ENCODE measurements at places on chromosomes 7 and 10.
A peak's percentile ranks its signal among the peaks of the same experiment; 100 is the strongest.

DNA sequence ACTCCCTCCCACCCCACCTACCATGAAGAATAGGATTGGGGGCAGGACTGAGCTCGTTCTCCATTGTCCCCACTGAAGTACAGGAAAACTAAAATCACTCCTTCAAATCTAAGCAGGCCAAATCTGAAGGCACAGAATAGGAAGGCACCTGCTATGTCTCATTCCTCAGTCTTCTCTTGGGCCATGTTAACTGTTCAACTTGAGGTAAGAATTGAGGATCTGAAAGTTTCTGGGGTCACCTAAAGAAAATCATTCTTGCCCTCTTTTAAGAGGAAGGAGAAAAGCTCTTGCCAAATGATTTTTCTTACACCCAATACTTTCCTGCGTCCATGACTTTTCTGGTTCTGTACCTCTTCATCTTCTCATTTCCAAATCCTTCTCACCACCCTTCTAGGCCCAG lies 4.9 kb downstream of the CPN1 start:
- no peak for DNase-seq

GRCh38 chr7:91798425-91798824 lies 82.1 kb downstream of the MTERF1 start:
- no peak for DNase-seq

GRCh38 chr10:110811791-110812581 lies 59.7 kb upstream of the PDCD4 start:
- DNase-seq = no peak

DNA sequence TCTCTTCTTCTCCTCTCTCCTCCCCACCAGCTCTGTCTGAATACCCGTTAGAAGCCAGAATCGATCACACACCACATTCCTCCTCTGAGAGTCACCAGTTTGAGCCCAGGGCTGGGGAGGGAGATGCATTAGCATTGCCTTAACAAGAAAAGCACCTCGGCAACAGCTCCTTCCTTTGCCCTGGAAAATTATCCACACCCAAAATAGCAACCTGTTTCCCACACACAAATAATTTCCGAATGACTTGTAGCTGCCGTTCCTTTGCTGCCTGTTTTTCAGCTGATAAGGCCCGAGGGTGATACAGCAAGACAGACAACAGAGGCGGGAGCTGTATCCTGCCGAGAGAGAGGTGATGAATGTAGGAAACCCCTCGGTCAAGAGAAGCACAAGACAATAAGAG lies 91.3 kb downstream of the CPXM2 start:
- DNase-seq = no peak

DNA sequence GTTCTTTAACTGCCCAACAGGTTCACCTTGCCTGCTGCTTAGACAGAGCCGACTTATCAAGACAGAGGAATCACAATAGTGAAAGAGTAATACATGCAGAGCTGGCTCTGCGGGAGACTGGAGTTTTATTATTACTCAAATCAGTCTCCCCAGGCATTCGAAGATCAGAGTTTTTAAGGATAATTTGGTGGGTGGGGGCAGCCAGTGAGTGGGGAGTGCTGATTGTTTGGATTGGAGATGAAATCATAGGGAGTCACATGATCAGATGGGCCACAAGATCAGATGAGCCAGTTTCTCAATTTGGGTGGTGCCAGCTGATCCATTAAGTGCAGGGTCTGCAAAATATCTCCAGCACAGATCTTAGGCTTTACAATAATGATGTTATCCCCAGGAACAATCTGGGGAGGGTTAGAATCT lies 131.3 kb downstream of the AKR1D1 start:
- DNase-seq = no peak

DNA sequence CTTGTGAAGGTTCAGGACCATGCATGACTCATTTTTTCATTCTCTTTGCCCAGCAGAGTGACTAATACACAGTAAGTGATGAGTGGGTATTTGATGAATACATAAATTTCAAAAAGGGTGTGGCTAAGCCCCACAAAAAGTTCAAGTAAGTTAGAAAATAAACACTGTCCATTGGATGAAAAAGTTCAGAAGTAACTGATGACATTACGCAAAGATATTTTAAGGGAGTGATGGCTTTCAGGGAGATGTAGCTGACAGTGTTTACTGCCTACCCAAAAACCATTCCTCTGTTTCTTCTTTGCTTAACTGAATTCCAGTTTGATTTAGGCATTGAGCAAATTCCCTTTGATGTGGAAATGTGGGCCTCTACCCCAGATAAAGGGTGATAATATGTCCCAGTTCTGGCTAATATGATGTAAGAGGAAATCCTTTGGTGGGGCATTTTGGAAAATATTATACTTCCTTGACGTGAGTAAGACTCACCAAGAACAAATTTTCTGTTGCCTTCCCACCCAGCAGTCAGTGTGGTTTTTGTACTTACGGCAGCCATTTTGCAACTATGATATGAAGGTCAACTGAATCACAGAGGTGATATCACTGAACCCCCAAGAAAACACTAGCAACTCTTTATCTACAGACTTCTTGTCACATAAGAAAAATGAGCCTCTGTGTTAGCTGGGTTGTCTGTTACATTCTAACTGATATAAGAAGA lies 29.0 kb upstream of the EBLN1 start:
- no peak for DNase-seq

- DNase-seq = no peak
These were observed 333.1 kb downstream of the CXCL12 start for GRCh38 chr10:44051584-44052385.

DNA sequence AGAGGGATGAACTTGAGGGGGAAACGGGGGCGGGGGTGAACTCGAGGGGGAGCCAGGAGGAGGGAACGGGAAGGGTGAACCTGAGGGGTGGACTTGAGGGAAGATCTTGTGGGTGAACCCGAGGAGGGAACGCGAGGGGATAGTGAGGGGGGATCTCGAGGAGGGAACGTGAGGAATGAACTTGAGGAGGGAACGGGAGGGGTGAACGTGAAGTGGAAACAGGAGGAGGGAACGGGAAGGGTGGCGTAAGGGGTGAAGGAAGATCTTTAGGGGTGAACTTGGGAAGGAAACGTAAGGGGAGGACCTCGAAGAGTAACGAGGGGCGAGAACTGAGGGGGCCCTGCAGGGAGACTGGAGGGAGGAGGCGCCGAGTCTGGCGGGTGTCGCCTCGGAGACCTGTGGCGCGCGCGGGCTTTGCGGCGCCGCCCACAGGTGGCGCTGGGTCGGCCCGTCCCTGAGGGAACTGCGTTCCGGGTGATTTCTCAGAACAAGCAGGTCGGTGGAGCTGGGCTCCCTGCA lies 651 bp downstream of the MYO3A start:
- peak; percentile 11 for DNase-seq

GRCh38 chr10:13993169-13993568 lies 337.6 kb downstream of the FRMD4A start:
- DNase-seq = no peak

GRCh38 chr10:15853800-15854199 lies 6.5 kb downstream of the MINDY3 start:
- DNase-seq = no peak

Data from NAMALWA (cell line).